ENCODE measurements at places on chromosomes 5 and 9.
A peak's percentile ranks its signal among the peaks of the same experiment; 100 is the strongest.

DNA sequence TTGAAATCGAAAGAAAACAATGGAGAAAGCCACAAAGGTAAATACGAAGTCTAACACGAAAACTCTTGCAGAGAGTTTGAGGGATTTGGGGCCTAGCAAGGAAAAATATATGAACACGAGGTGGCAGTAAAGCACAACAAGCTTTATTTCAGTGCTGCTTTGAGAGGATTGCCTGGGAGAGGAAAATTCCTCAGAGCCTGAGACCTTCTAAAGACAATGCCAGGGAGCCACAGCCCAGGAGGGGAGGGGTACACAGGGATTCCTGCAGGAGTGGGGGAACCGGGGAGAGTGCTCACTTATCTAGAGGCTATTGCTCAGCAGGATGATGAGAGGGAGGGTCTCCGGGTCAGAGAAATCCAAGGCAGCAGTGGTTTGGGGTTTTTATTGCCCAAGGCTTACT is 134.9 kb upstream of the ADCY2 start:
- H3K27me3 ChIP-seq = no peaks in the 10 kb centered on the region
- DNase-seq = no peak
- no peak overlapping the region for H3K27ac ChIP-seq
- no peak overlapping the region for H3K4me3 ChIP-seq
- no peaks in the 10 kb centered on the region for H3K36me3 ChIP-seq

- H3K27me3 ChIP-seq = no peaks in the 10 kb centered on the region
- H3K4me3 ChIP-seq = no peak overlapping the region
- H3K4me1 ChIP-seq = peaks cover 18% of the 10 kb centered on the region
- DNase-seq = no peak
Measured at GRCh38 chr9:110033869-110034268, 174.1 kb downstream of the C9orf152 start.

DNA sequence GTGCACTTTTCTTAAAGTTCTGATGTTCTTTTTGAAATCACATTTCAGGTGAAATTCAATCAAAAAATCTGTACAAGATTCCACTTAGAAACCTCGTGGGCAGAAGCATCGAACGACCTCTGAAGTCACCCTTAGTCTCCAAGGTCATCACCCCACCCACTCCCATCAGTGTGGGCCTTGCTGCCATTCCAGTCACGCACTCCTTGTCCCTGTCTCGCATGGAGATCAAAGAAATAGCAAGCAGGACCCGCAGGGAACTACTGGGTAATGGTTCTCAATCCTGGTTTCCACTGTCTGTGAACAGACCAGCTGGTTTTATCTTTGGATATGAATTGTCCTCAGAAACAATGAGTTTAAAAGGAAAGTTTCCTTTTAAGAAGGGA is 8.1 kb upstream of the SLC2A8 start:
- H3K4me1 ChIP-seq = peaks cover 35% of the 10 kb centered on the region
- peak overlapping the region; percentile 66 for H3K4me3 ChIP-seq
- H3K27ac ChIP-seq = peak overlapping the region; percentile 88

GRCh38 chr9:81112627-81113452 is 576.5 kb downstream of the TLE1 start:
- H3K4me3 ChIP-seq = no peak overlapping the region
- H3K27me3 ChIP-seq = peaks cover 5% of the 10 kb centered on the region
- no peaks in the 10 kb centered on the region for H3K36me3 ChIP-seq

DNA sequence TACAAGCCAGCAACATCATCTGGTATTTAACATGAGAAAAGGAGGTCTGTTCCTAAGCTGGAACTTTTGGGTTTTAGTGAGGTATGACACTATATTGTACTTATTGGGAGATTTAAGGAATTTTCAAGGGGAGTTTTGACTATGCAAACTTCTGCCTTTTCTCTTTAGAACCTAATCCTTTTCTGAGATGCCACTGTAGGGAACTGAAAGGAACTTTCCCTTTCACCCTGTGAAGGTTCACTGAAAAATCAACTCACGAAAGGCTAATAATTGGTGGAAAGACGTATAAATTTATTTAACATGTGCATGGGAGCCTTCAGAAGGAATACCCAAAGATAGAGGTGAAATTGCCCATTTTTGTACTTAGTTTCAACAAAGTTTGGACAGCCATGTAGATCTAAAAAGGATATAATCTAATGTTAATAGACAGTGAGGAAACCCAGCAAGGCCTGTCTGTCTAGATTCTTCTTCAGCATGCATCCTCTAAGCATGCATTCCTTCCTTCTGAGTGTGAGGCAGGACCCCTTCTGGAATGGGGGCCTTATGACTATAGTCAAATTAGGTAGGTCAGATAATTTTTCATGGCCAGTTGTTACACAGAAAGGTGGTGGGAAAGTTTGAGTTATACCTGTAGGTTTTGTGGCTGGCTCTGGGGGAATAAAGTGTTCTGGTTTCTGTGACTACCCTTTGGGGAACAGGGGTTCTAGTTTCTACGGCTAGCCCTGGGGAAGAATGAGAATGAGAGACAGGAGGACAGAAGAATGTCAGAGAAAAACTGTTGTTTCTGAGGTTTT is 200.3 kb downstream of the C9orf152 start:
- no peaks in the 10 kb centered on the region for H3K27me3 ChIP-seq
- DNase-seq = no peak
- H3K27ac ChIP-seq = no peak overlapping the region
- peaks cover 20% of the 10 kb centered on the region for H3K4me1 ChIP-seq
- H3K4me3 ChIP-seq = no peak overlapping the region

Measured in activated naive CD8-positive, alpha-beta T cell treated with anti-CD3 and anti-CD28 coated beads, Interleukin-2, amount 50 U/mL, for 24 hours (primary cell).